ENCODE measurements at places on chromosomes 6 and 20.

DNA sequence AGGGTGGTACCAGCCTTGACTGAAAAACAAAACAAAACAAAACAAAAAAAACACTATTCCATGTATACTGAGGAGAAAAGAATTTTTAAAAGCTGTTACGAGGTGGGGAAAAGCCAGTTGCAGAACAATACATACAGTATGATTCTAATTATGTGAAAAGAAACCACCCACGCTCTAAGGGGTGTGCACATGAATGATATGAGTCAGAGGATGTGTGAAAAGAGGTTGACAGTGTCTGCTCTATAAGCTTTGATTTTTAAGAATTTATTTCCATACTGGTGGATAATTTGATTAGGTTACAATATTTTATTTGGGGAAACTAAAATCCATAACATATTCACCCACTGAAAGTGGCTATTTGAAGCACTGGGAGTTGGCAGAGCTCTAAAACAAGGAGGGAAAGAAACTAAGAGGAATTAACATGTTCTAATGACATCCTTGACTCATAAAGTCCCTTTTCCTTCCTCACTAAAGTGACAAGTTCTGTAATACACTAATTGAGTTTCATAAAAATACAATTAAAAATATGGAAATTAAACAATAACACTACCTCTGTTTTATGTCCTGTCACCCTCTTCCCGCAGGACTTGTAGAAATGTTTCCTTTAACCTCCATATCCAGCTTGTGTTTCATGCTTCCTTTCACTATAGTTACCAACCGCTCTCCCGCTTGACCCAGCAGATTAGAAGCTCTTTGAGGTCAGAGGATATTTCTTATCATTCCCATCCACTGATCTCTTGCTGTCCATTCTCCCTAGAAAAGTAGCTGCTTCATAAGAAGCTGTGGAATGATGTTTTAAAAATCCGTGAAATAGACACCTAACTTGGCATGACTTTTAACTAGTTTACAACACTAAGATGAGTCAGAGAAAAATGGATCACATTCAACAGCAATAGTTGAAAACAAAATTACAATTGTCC is 118.6 kb upstream of the CCDC28A start:
- no peak for DNase-seq

GRCh38 chr6:160859822-160860221 is 131.7 kb upstream of the MAP3K4 start:
- no peak for DNase-seq

GRCh38 chr6:114288701-114289495 is 53.9 kb downstream of the HS3ST5 start:
- DNase-seq: no peak

DNA sequence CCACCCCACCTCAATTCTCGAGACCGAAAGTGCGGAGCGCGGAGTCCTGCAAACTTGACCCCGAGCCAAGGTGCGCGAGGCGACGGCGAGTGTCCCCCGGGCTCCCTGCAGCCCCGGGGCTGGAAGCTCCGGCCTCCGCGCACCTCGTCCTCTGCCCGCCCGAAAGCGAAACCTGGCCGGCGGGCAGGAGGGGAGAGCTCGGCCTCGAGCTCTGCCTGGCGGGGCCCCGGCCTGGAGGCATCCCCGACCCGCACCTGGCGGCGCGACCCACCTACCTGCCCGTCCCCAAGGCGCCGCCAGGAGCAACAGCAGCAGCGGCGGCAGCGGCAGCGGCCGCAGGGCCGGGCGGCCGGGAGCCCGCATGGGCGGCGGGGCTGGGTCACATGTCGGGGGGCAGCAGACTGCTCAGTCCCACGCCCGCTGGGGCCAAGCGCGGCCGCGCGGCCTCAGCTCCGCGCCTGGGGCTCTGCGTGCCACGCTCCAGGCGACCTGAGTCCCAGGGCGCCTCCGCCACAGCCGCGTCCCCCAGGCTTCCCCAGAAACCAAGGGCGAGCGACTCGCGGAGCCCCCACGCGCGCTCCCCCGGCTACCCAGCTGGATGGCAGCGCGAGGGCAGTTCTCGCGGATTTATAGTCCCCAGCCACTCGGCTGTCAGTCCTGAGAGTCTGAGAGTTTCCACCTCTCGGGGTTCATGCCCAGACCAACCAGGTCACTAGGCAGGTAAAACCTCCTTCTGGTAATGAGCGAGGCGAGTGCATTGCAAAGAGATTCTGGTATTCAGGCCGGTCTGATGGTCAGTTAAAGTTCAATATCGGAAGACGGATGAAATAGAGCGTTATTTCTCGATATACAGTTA is at the start of gene IL20RA:
IL20RA (minus strand) TSS at position 600 of the 856 bp plus-strand sequence; CDS start at position 363, 237 bp downstream.
- peak; percentile 37 for DNase-seq

GRCh38 chr6:5302995-5303622 is 41.8 kb downstream of the FARS2 start:
- peak; percentile 33 for DNase-seq

DNA sequence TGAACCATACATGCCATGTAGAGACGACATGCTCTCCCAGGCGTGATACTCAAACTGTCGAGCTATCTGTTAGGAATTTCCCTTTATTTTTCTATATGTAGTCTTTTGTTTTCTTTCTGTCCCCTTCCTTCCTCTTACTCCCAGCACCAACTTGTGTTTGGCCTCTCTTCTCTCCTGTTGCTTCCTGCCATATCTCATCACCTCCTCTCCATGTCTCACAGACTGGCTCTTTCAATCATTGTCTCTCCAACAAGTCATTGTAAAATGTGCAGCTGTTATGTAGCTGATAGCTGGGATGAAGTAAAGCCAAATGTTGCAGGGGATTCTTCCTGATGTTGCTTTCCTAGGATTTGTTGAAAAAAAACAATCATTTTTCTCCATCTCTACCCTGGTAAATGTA is 234.5 kb downstream of the TMEM242 start:
- no peak for DNase-seq

GRCh38 chr20:50274570-50275430 is 84.2 kb downstream of the CEBPB start:
- DNase-seq: no peak

DNA sequence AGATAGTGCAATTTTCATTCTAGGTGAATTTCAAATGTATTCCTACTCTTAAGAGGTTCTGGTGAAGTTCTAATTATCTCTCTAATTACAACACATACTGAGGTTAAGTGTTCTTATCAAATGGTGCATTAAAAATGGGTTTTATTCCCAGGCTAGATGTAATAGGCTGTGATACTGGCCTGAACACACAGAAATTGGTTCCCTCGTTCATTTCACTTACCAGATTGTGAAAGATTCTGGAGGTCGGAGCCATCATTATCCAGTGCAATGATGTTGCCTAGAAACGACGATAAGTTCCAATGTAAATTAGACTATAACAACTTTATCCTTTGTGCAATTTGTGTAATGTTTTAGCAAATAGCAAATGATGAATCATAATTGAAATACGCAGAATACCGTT is 172.6 kb upstream of the SOX4 start:
- no peak for DNase-seq

GRCh38 chr6:73421534-73421933 is 26.9 kb downstream of the DDX43 start:
- no peak for DNase-seq

- DNase-seq: no peak
Observed at GRCh38 chr6:119627908-119628669, 278.5 kb upstream of the MAN1A1 start.

- no peak for DNase-seq
Observed at GRCh38 chr6:47483516-47483852, 5.9 kb downstream of the CD2AP start.

DNA sequence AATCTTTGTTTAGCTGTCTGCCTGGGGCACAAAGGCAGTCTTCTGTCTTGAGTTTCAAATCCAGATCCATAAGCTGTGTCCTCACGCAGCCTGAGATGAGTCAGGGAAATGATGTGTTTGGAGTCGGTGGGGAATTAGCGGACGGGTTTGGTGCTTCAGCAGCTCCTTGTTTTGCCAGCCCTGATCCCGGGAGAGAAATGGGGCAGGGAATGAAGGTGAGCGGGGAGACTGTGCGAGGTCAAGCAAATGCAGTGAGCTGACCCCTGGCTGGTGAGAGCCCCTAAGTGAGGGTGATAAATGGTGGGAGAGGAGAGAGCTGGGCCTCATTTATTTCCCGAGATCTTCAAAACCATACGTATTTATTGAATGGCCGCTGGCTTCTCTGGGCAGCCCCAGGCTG is 21.6 kb downstream of the DUSP22 start:
- DNase-seq: no peak

- DNase-seq: no peak
Observed at GRCh38 chr6:150176152-150176551, 33.3 kb downstream of the PPP1R14C start.

DNA sequence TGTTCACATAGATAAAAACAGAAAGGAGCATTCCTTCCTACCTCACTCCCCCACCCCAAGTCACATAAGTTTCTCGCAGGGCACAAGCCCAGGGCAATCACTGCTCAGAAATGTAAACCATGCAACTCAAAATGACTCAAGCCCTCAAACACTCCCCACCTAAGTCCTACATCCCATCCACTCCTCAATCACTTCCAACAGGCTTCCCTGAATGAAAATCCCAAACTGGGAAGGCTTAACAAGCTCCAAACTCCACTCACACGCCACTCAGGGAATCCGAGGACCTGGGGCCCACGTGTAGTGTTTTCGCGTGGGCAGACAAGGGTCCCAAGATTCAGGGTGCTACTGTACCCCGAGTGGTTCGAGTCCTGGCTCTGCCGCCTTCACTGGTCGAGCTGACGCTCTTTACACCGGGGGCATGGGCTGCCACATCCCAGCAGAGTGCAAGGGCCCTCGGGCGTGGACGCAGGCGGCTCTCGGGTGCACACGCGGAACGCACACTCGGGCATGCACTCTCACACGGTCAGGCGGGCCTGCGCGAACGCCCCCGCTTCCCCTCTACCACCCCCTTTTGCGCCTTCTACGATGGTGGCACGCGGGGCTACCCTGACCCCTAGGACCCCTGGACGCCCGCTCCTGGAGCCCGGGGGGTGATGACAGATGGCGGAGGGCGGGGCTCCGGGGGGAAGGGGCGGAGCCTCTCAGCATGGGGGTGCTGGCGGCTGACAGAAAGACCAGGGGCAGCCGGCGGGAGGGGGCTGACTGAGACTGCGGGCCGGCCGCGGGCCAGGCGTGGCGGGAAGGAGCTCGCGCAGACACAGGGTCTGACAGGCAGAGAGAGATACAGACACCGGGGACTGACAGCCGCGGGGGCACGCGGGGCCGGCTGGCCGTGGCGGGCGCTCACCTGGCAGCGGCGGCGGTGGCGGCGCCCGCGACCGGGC is 657 bp downstream of the ZHX3 start:
- peak; percentile 84 for DNase-seq

GRCh38 chr6:138330763-138331162 is 46.9 kb upstream of the SMIM28 start:
- no peak for DNase-seq

DNA sequence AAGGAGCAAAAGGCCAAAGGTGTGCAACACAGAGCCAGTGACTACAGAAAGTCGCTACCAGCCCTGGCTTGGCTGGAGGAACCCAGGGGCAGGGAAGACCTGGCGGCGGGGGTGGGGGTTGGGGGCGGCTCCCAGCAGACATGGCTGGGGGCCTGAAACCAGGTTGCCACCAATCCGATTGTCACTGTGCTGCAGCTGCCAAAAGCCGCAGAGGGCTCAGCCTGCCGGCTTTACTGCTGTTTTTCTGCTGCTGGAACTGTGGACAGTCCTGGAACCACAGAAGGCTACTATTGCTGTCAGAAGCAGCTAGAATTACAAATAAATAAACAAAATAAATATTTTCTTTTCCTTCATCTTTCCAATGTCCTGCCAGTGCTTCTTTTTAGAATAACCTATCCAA is 25.7 kb upstream of the OGFRL1 start:
- no peak for DNase-seq

DNA sequence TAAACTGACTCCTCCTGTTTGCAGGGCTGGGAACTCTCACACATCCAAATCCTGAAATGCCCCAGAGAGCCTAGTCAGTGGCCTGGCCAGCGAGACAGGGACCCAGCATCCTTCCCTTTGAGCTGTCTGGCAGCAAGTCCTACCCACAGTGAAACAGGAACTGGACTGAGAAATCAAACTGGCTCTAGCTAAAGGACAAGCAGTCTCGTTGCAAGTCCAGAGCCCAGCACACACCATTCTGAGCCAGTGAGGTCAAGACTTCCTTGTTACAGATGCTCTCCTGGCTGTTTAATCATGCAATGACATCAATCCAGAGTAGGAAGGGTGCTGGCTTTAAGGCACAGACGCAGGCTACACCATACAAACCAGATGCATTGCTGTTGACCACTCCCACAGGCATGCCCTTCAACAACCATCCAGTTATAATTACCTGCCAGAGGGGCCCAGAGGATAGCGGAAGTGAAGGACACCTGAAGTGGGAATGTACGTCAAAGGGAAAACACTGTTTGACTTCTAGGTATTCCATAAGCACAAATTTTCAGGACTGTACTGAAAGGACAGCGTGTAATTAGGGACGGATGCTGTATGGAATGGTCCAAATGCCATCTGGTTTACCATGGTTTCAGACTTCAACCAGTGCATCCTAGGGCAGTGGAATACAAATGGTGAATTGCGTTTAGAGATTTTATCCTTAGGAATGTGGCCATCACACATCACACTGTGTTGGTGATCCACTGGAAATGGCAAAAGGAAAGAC is 114.4 kb downstream of the SLC23A2 start:
- no peak for DNase-seq

GRCh38 chr6:167762259-167762962 is 64.3 kb upstream of the AFDN start:
- no peak for DNase-seq

DNA sequence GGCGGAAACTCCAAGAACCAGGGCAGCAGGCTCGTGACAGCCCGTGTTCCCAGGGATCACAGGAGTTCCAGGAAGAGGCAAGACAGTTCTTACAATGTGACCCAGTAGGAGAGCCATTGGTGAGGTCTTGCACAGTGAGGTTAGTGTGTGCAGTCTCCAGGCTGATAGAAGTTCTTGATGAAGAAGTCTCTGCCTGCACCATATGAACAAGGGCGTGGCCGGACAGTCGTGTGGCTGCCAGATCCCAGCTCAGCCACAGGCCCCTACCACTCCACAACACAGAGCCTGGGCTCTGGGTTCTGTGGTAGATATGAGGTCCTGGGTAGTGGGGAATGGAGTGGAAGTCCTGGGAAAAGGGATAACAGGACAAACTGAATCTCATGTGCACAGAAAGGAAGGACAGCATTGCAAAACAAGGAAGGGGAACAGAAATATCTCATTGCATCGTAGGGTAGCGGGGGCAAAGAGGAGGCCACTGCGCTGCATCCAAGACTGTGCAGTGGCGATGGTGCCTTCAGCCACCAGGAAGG is 65.2 kb downstream of the STX11 start:
- DNase-seq: peak; percentile 32

DNA sequence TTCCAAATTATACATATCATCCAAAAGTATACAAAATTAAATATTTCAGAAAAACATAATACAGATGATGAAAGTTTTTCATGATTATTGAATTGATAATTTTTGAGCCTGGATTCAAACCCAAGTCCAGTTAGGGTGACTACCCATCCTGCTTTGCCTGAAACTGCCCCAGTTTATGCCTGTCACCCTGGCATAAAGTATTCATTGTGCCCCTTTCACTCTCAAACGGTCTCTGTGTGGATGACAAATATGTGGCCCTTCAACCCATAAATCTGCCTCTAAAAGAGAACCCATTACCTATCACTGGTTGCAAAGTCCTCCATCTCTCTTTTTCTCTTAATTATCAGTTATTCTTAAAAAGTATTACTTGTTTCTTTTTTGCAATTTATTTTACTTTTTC is 553.7 kb upstream of the JARID2 start:
- DNase-seq: no peak
